AG04449 (cell line): ENCODE measurements at places on chromosomes 6 and 20.

DNA sequence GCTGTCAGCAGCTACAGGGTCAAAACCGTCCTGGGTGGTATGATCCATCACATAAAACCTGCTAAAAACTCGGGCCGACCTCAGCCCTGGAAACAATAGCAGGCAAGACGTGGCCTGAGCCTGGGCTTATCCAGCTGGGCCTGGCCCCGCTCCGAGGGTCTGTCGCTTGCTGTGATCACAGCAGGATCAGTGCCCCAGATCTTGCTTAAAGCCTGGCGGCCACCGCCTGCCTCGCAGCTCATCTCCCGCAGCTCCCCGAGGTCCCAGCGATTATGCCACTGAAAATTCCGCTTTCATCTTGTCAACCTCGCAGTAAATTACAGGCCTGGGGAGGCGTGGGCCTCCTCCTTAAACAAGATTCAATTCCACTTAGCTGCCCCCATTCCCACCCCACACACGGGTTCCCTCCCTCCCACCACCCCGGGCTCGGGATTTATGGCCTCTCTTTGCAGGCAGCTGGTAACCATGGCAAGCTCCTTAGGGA is 40.1 kb downstream of the CDH22 start:
- no peak for DNase-seq

GRCh38 chr20:58850693-58851174 is at the start of gene GNAS-AS1:
Gene GNAS-AS1 (minus strand): TSS chr20:58850902.
- DNase-seq = peak; percentile 61

DNA sequence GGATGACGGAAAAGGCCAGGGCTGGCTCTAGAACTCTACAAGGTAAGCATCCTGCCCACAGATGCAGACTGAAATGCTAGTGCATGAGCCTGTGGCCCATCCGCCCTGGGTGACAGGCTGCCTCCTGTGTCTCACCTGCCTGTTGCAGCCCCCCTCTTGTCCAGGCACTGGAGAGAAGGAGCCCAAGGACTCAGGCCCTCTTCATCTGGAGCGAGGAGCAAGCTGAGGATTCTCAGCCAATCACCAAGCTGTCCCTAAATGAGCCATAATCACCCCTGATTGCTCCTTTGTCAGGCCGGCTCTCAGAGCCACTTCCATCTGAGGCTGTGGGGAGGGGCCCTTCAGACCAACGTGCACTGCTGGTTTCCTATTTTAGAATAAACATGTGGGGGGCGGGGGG is 10.0 kb upstream of the SLC32A1 start:
- DNase-seq = no peak

DNA sequence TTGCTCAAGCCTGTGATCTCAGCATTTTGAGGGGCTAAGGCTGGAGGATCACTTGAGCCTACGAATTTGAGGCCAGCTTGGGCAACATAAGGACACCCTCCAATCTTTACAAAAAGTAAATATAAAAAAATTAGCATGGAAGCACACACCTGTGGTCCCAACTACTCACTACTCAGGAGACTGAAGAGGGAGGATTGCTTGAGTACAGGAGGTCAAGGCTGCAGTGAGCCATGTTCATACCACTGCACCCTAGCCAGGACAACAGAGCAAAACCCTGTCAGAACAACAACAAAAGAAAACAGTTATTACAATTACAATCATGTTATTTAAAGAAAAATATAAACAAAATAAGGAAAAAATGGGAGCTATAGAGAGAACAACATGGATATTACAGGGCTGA is 82.5 kb upstream of the TNFAIP3 start:
- no peak for DNase-seq

GRCh38 chr6:370555-370954 is 21.0 kb upstream of the IRF4 start:
- DNase-seq = no peak

DNA sequence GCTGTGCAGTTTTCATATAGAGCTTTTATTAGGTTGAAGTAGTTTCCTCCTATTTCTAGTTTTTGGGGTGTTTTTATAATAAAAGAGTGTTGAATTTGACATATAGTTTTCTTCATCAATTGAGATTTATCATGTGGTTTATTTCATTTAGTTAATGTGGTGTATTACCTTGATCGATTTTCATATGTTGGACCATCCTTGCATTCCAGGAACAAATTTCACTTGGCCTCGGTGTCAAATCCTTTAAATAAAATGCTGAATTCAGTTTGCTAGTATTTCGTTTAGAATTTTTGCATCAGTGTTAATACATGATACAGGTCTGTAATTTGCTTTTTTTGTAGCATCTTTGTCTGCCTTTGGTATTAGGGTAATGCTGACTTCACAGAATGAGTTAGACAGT is 6.0 kb downstream of the DYNLT2 start:
- DNase-seq = no peak
